ENCODE measurements at places on chromosomes 5 and 9.

DNA sequence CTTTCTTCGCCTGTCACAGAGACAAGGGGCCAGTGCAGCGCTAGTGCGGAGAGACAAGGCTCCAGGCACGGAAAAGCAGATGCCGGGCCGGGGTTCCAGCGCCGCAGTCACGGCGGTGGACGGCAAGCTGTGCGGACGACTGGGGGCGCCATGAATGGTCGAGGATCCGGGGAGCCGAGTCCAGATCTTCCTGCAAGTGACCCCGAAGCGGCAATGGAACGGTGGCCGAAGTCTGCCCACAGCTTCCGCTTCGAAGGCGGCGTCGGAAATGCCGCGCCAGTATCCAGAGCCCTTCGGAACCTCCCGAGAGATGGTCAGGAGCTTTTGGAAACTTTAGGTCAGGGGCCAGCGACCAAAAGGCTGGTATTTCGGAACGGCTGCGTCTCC, 601 bp upstream of the FAF2 start:
- no peak for DNase-seq

DNA sequence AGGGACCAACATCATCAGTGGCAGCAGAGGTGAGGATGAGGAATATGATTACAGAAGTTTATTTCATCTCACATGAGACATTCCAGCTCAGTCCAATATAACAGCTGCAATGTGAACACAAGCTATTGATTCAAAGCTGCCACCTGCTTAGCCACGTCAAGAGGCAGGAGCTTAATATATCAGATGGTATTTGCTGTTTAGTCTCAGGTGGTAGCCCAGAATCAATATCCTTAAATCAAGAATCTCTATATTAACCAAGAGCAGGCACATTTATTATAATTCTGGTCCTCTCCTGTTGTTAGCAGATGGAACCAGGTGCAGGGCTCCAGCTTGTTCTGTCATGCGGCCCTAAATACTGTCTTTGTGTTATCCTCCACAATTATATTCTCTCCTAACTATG, 431.6 kb downstream of the ICE1 start:
- no peak for DNase-seq

DNA sequence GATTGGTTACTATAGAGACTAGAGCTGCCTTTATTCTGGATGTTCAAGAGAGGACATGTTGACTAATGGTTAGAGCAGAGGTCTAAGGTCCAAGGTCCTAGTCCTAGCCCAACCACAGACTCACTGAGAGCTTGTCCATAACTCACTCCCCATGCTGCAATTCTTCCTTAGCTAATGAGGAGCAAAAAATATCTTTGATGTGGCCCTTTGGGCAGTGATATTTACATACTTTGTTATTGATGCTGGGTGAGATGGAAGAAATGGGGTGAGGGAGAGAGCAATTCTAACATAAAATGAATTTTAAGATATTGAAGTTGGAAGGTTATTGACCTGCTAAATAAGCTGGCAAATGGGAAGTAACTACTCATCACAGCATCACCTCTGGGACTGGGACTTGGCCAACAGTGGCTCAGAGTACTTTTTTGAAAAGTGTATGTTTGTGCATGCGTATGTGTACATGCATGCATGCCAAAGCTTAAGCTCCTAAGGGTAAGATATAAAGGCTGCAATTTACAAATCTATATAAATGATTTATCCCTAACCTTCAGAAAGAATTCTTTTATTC, 58.0 kb upstream of the ANKRD55 start:
- DNase-seq: no peak

DNA sequence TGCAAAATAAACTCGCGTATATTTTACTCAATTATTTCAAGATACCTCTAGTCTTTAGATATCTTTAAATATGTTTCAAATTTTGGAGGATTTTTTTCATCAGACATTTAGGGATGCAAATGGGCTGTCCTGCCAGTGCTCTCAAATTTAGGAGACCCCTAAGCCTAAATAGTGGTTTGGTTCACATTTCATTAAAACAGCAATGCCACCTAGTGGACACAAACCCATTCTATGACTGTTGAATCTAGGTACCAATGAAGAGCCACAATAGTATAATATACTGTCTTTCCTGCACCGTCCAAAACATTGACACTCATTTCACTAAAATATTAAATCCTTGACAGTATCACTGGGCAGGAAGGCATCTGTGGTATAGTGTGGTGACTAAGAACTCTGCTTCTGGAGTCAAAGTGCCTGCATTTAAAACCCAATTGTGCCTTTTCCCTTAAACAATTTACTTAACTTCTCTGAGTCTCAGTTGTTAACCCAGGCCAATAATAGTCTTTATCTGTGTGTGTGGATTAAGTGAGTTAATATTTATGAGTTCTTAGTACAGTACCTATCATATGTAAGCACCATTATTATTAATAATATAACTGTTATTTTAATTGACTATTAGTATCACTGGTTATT, 148.0 kb downstream of the RORB start:
- no peak for DNase-seq

- DNase-seq: no peak
These were observed 40.8 kb downstream of the ADAMTS2 start for GRCh38 chr5:179304466-179304865.

Data from right lung (tissue), 10 donors.